SW480 (cell line): ENCODE measurements at places on chromosomes 2 and 18.

GRCh38 chr2:25788457-25788856 is 89.8 kb downstream of the ASXL2 start:
- no peak for DNase-seq

GRCh38 chr2:120539937-120540718 is 194.2 kb downstream of the INHBB start:
- peak; percentile 75 for DNase-seq

GRCh38 chr18:52236131-52236530 is 103.9 kb upstream of the DCC start:
- no peak for DNase-seq

GRCh38 chr2:234245945-234246344 is 195.4 kb downstream of the SPP2 start:
- DNase-seq: peak; percentile 73

- DNase-seq: no peak
Observed at GRCh38 chr2:22703286-22703920, 681.6 kb upstream of the KLHL29 start.

DNA sequence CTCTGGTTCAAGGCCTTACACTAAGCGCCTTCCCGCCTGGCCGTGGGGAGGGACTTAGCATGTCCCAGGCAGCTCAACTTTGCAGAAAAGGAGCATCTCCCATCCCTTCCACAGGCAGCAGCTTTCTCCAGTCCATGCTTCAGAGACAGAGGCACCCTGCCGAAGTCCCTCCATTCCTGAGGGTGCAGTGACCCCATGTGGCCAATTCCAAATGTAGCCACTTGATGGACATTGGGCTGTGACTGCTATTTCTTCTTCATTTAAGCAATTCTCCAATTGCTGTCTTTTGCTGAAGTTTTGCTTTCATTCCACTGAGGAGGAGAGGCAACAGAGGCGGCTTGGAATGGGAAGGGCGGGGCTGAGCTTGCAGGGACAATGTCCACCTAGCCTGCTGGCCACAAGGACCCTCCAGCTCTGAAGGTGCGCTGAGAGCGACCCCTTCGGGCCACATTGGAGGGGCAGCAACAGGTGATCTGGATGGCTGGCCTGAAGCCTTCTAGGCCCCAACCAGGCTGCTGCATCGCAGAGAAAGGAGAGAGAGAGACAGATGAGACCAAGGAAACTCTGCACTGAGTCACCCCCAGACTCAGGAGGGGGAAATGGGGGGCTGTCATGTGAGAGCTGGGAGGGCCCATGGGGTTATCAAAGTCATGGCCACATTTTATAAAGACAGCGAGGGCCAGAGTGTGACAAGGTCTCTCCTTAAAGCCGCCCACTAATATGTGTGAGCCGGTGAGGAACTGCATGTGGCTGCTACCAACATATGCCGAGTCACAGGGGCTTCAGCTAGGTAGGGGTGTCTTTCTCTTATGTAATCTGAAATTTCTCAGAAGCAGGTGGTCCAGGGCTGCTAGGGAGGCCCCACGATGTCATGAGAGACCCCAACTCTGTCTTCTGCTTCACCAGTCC is 61.3 kb downstream of the LONRF2 start:
- peak; percentile 63 for DNase-seq

DNA sequence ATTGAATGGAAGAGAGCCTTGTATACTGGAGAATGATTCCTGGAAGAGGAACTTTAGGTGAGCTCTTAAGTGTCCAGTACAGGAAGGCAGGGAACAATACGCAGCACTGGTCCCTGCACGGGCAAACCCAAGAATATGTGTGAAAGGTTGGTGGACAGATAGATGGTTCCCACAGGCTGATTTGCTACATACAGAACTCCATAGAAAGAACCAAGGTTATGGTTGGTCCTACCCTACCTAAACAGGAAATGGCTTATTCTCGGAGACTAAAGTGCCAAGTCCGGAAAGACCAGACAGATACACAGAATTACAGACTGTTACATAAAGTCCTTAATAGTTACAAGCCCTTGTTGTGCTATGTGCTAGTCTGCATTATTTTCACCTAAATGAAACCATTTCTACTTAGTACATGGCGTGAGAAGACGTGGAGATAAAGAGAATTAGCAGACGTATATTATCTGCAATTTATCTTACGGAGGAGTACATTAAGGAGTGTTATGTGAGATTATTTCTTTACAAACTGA is 1.2 kb downstream of the REV1 start:
- peak; percentile 70 for DNase-seq

DNA sequence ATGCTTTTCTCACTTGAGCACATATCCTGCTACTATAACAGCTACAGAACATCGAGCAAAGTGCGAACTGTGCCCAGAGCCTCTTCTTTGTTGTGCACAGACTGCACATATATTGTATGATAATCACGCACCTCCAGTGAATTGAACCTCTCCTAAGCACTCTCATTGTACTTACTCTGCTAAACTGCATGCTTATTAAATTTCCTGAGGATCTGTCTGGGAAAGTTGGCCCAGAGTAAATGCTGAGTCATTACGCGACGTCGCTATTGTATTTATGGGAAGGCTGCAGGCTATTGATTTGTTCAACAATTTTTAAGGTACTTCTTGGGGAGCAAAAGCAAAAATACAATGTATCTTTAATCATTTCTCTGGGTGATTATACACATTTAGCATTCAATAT is 399.6 kb upstream of the DSEL start:
- DNase-seq: no peak

DNA sequence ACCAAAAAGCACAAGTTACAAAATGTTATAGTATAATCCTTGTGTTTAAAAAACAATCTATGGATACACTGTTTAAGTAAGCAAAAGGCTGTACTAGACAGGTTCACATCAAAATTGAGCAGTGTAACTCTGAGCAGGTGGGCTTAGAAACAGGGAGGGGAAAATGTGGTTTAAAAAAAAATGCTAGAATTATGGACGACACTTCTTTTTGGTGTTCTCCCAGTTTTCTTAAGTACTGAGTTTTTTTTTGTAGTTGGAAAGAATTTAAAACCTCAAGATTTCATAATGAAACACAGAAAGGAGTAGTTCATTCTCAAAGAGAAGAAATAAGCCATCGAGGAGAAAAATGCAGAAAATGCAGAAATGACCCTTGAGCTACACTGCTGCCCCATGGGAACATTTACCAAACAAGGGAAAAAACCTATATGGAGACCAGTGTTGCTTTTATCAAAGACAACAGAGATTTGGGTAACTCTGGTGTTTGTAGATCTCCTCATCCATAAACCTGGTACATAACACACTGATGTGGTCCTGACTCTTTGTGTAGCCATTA is 100.7 kb downstream of the MYO5B start:
- DNase-seq: no peak

DNA sequence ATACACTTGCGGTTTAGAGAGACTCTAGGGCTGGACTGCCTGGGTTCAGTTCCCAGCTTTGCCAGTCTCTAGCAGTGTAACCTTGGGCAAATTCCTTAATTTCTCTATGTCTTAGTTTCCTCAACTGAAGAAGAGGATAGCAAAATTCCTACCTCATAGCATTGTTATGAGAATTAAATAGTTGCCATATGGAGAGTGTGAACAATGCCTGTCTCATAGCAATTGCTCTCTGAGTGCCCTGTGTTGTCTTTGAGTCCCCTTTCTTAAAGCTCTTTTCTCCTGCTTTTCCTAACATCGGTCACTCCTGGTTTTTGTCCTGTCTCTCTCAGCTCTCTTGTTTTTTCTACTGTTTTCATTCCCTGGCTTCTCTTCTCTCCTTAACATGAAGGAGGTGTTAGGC is 116.8 kb upstream of the ALPP start:
- DNase-seq: no peak

GRCh38 chr2:104432401-104432800 is 421.5 kb upstream of the POU3F3 start:
- DNase-seq: no peak

DNA sequence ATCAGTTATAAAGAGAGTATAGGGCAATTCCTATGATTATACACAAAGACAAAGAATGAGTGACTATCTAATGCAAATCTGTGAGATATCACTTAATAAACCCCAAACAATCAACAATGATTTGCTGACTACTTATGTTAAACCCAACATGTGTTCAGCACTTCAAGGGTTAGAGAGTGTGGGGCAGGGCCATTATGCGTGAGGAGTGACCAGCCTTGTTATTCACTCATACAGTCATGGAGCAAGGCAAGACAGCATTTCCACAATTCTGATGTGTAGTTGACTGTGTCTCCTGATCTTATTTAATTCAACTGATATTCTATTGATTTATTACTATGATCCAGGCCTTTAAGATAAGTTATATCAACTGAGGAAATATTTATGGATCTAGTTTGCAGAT is 251.7 kb downstream of the CYRIA start:
- DNase-seq: no peak

GRCh38 chr2:213751446-213751845 is 467.2 kb downstream of the SPAG16 start:
- no peak for DNase-seq

DNA sequence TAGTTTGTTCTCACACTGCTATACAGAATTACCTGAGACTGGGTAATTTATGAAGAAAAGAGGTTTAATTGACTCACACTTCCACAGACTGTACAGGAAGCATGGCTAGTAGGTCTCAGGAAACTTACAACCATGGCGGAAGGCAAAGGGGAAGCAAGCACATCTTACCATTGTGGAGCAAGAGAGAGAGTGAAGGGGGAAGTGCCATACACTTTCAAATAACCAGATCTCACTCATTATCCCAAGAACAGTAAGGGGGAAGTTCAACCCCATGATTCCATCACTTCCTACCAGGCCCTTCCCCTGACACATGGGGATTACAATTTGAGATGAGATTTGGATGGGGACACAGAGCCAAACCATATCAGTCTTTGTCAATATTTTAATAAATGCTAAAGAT is 5.0 kb upstream of the CRYGB start:
- DNase-seq: no peak

GRCh38 chr2:218983263-218983933 is 1.6 kb downstream of the FEV start:
- no peak for DNase-seq
